Fibroblast of skin of back (primary cell): ENCODE measurements at places on chromosomes 16 and 17.

GRCh38 chr16:27392671-27393070, 9.3 kb upstream of the IL21R start:
- no peak for DNase-seq

- DNase-seq: peak; percentile 74
Measured at GRCh38 chr17:17739388-17740066, 58.3 kb downstream of the RAI1 start.

- no peak for DNase-seq
Measured at GRCh38 chr17:43399839-43400328, 1.1 kb downstream of the ARL4D start.

DNA sequence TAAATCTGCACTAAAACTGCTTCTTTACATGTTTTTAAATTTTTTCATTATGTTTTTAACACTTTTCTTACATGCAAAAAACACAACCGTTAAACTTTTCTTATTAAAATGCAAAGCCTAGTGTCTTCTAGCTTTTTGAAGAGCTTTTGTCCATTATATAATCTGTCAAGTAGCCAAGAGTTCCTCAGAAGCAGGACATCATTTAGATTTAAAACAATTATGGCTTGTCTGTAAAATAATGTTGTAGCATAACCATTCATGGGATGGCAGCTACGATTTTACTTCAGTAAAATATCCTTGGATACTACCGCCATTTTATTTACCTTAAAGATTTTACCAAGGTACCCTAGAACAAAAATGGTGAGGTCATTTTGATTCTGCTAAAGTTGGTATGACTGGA, 2.8 kb downstream of the OMG start:
- no peak for DNase-seq
